ENCODE measurements at places on chromosomes 13 and 19.

- no peak for DNase-seq
These were observed 192.6 kb downstream of the DLEU7 start for GRCh38 chr13:50650592-50651504.

DNA sequence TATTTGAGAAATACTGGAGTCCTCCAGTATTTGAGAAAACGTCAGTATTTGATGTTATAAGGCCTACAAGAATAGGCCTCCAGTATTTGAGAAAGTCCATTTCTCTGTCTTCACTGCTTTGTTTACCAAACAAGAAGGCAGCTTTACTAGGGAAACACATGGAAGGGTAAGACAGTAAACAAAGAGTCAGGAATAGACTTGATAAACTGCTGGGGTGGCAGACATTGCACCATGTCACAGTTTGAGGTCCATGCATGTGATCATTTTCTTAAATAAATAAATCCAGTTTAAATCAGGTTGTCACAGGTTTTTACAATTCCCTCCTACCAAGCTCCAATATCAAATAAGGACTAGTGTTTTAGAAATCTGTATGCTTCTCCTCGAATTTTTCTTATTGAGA, 1431.0 kb upstream of the SPRY2 start:
- DNase-seq: no peak

- DNase-seq: no peak
These were observed 16.8 kb downstream of the ZNF83 start for GRCh38 chr19:52621376-52621775.

GRCh38 chr13:46797501-46798237, 708 bp upstream of the ESD start:
- DNase-seq: peak; percentile 60

GRCh38 chr13:26820871-26821270, 60.3 kb upstream of the GPR12 start:
- DNase-seq: no peak

DNA sequence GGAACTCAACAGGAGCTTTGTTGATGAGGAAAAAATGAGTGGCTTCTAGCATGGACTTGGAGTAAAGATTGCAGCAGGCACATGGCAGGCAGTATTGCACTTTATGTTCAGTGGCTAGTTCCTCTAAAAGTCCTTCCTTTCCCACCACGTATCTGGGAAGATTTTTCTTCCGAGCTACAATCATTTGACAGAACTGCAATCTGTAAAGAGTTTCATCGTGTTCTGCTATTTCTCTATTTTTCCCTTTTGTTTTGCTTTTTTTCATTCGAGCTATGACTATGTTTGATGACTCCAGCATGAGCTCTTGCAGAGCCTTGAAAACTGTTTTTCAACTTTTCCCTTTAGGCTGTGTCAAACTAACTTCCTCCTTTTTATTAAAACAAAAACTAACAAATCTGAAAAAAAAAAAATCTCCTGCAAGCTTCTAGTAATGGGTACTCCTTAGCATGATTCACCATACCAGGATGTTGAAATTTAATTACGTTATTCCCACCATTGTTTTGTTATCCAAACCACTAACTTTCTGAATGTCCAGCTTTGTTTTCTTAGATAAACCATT, 12.3 kb downstream of the CLDN10 start:
- DNase-seq: no peak

- no peak for DNase-seq
These were observed 29.6 kb downstream of the SLC6A16 start for GRCh38 chr19:49295208-49295880.

DNA sequence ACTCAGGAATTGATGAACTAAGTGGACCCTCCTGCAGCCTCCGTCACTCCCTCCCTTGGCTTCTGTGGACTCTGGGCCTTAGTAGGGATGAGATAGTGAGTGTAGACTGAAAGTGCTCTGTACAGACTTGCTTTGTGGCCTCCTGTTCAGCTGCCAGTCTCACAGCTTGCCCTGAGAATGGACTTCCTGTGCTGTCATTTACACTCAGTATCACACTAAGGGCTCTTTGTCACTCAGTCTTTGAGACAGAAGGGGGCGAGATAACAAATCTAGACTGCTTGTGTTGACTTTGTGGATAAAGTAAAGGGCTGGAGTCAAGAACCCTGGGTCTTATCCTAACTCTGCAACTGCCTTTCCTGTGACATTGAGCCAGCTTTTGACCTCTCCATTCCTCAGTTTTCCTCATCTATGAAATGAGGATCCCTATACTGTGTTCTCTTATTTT, 21.0 kb upstream of the SPRY2 start:
- DNase-seq: no peak

DNA sequence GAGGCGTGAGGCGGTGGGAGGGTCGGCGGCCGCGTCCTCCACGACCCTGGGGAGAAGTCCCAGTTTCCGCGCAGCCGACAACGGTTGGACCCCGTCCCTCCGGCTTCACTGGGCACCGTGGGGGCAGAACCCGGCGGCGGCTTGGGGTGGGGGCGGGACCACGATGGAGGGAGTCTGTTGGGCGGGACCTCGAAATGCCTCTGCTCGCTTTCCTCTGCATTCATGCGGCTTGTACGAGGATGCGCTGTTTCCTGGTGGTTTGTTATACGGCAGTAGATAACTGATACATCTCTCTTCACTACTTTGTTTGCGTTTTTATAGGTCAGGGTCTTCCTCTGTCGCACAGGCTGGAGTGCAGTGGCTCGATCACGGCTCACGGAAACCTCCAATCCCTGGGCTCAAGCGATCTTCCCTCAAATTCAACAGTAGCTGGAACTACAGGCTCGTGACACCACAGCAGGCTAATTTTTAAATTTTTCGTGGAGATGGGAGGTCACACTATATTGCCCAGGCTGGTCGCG, 24.6 kb upstream of the ZNF846 start:
- no peak for DNase-seq

GRCh38 chr13:38686577-38687245, at the start of gene FREM2:
Gene FREM2 (plus strand): TSS chr13:38687077. CDS start chr13:38687345, 268 bp downstream.
- no peak for DNase-seq

DNA sequence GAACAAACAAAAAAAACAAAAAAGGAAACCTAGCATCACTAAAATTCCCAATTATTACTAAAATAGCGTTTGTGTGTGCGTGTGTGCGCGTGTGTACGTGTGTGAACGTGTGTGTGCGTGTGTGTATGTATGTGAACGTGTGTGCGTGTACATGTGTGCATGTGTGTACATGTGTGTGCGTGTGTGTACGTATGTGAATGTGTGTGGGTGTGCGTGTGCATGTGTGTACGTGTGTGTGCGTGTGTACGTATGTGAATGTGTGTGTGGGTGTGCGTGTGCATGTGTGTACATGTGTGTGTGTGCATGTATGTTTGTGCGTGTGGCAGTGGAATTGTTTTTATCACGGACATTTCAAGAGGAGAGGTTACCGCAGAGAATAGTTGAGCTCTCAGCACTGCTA, 21.6 kb downstream of the CATSPERD start:
- DNase-seq: no peak

GRCh38 chr13:94710881-94711560, 1.3 kb downstream of the SOX21 start:
- DNase-seq: peak; percentile 70

All from activated CD4-positive, alpha-beta T cell treated with anti-CD3 and anti-CD28 coated beads, Interleukin-2, amount 10 ng/mL, durations not matched to agents 24 days and 14 days (primary cell).